ENCODE measurements at places on chromosomes 16 and 17. TPM values are rescaled to one million over a fixed set of nuclear protein-coding genes. Genes with fewer than 3 reads are reported as not detected.

The SECTM1 gene
- 17.5 TPM for polyA plus RNA-seq

The CNTROB gene
- polyA plus RNA-seq, result 12.6 TPM

The SPATA22 gene
- 0.33 TPM for polyA plus RNA-seq

The OVCA2 gene
- 27.9 TPM for polyA plus RNA-seq

The OTOP2 gene
- polyA plus RNA-seq, result not detected

The LDHD gene
- polyA plus RNA-seq, result 0.27 TPM

The CA5A gene
- not detected for polyA plus RNA-seq

The TP53TG3C gene
- not detected for polyA plus RNA-seq

The C17orf67 gene
- 0.54 TPM for polyA plus RNA-seq

The TBC1D3G gene
- not detected for polyA plus RNA-seq

The TMEM98 gene
- 172 TPM for polyA plus RNA-seq

The BRIP1 gene
- polyA plus RNA-seq, result 6.6 TPM

The EVI2B gene
- polyA plus RNA-seq, result 0.68 TPM

Measured in fibroblast of lung (primary cell).